ENCODE measurements at places on chromosomes 1 and 21. TPM values are rescaled to one million over a fixed set of nuclear protein-coding genes. Genes with fewer than 3 reads are reported as not detected.

DNA sequence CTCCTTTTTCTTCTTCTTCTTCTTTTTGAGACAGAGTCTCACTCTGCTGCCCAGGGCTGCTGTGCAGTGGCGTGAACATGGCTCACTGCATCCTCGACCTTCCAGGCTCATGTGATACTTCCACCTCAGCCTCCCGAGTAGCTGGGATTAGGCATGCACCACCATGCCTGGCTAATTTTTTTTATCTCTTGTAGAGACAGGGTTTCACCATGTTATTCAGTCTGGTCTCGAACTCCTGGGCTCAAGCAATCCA, 13.0 kb upstream of the PADI1 start:
- no peak for DNase-seq

ADGRL4 gene
- total RNA-seq = 31.9 TPM

KLF17 gene
- total RNA-seq = not detected

DNA sequence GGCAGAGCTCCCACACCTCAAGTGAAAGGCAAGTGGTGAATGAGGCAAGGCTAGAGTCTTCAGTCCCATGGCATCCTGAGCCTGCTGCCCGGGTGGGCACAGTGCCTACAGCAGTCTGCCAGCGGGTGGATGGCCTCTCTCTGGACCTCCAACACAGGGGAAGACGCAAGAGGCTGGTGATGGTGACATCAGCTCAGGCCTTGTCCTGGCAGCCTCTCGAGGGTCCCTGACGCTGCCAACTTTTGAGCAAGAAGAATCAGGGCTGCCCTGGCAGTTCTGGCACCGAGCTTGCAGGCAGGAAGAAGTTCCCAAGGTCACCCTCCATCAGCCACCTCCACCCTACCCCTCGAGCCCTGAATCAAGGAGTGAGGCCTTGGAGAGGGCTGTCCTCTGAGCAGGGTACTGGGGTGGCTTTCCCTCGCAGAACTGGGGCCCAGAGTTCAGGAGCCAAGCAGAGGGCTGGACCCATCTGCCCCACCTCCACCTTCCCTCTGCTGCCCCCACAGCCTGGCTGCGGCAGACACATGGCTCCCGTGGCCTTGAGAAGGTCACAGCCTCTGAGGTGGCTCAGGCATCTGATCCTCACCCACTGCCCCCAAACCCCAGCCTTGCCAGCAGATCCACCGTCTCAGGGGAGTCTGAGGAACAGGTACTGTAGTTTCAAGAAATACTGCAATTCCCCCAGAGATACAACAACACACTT, 5.8 kb downstream of the RAP1GAP start:
- DNase-seq = no peak

- no peak for DNase-seq
Measured at GRCh38 chr1:231028682-231029081, 11.4 kb downstream of the FAM89A start.

VSIG8 gene
- not detected for total RNA-seq

Data from gastrocnemius medialis (tissue), 4 donors.